ENCODE measurements at places on chromosomes 7 and 10.

DNA sequence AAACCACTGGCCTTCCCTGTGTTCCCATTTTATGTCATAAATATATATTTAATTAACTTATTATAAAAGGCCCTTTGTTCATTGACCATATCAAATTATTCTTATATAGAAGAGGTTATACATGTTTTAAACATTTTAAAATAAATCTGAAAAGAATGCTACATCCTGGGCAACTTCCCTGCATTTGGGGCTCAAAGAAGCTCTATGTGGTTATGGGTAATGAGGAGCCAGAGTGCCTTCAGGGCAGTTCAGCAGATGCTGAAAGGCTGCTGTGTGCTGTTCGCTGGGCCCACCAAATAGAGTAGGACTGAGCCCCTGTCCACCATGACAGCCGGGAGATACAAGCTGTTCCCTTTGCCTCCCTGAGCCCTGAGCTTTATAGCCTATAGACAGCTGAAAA lies 35.9 kb downstream of the HTRA1 start:
- no peak for DNase-seq

- no peak for DNase-seq
These were observed 107.3 kb downstream of the LRRN3 start for GRCh38 chr7:111198255-111198654.

DNA sequence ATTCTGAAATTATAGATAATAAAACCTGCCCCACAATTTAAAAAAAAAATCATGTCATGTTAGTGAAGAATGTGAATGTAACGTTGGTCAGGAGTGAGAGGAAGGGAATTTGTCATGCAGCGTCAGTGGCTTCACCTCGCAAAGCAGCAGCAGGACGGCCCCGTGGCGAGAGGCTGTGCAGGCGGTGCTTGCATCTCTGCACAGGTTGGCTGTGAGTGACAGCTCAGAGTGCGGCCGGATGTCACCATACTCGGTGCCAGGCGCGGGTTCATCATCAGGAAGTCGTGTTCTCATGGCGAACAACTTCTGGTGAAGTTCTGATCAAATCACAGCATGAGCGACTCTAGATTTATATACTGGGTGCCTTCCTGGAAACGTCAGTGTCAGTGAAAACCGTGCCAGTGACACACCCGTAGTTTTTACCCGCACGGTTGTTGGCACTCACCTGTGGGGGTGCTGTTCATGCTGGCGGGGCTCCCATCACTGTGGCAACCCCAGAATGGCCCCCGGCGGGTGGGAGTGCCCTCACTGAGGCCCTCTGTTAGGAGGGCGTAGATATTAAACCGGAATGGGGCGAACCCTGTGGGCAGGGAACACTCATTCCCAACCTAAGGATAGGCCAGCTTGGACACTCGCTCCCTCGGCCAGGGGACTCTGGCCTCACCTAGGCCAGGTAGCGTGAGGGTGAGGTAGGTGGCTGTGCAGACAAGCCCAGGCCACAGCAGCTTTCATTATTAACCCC lies 120.3 kb downstream of the CYTH3 start:
- no peak for DNase-seq

GRCh38 chr7:134472572-134473244 lies 13.8 kb upstream of the AKR1B1 start:
- DNase-seq, result no peak

DNA sequence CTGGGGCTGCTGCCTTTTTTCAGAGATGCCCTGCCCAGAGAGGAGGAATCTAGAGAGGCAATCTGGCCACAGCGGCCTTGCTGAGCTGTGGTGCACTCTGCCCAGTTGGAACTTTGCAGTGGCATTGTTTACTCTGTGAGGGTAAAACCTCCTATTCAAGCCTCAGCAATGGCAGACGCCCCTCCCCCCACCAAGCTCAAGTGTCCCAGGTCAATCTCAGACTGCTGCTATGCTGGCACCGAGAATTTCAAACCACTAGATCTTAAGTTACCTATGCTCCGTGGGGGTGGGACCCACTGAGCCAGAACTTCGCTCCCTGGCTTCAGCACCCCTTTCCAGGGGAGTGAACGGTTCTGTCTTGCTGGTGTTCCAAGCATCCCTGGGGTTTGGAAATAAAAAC lies 77.2 kb downstream of the EXOC4 start:
- no peak for DNase-seq

GRCh38 chr7:34750209-34750608 lies 92.2 kb downstream of the NPSR1 start:
- DNase-seq, result no peak

- no peak for DNase-seq
These were observed 91.4 kb upstream of the AGBL3 start for GRCh38 chr7:134894928-134895327.

GRCh38 chr7:36923943-36924436 lies 199.7 kb upstream of the AOAH start:
- DNase-seq, result no peak

- no peak for DNase-seq
These were observed 229.6 kb downstream of the GALNT17 start for GRCh38 chr7:71361451-71362032.

- DNase-seq, result no peak
These were observed 179.9 kb upstream of the NAMPT start for GRCh38 chr7:106464651-106465050.

GRCh38 chr10:48693206-48693605 lies 8.5 kb downstream of the WDFY4 start:
- DNase-seq, result no peak

GRCh38 chr7:16817536-16817935 lies 12.7 kb upstream of the AGR2 start:
- DNase-seq, result no peak

GRCh38 chr10:102393411-102394078 lies 2.0 kb upstream of the NFKB2 start:
- no peak for DNase-seq

GRCh38 chr10:11320809-11321520 lies 290.5 kb downstream of the USP6NL start:
- DNase-seq, result no peak
